ENCODE measurements at places on chromosomes 13 and 19. TPM values are rescaled to one million over a fixed set of nuclear protein-coding genes. Genes with fewer than 3 reads are reported as not detected.

DNA sequence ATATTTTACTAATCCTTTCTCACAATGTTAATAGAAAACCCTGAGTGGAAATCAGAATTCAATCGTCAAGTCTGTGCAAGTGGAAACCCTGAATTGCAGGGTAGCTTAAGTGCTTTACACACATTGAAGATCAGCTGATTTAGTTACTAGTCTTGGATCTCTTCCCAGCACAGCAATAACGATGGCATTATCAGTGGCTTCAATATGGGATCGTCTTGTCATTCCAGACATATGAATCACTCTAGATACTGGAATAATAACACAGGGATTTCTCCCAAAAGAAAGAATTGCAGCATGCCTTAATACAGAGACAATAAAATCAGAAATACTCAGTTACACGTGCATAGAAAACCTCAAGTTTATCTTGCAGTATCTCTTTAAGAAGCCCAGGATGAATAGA lies 12.6 kb upstream of the METTL21C start:
- DNase-seq, result no peak
- no peaks in the 10 kb centered on the region for H3K4me1 ChIP-seq
- no peaks in the 10 kb centered on the region for H3K36me3 ChIP-seq
- no peak overlapping the region for H3K27ac ChIP-seq

DNA sequence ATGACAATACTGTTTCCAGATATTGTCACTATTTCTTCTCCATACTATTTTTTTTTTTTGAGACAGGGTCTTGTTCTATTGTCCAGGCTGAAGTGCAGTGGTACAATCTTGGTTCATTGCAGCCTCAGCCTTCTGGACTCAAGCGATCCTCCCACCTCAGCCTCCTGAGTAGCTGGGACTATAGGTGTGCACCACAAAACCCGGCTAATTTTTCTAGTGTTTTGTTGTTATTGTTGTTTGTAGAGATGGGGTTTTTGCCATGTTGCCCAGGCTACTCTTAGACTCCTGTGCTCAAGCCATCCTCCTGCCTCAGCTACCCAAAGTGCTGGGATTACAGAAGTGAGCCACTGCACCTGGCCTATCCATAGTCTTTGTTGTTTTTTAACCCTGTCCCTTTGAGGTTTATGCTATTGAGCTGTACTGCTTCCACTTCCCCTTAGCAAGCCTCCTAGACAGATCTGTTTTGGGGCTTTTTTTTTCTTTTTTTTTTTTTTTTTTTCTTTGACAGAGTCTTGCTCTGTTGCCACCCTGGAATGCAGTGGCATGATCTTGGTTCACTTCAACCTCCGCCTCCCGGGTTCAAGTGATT lies 27.6 kb upstream of the MAP3K10 start:
- H3K27ac ChIP-seq, result no peak overlapping the region
- no peaks in the 10 kb centered on the region for H3K27me3 ChIP-seq
- peaks cover 4% of the 10 kb centered on the region for H3K4me1 ChIP-seq
- H3K36me3 ChIP-seq, result no peaks in the 10 kb centered on the region

DNA sequence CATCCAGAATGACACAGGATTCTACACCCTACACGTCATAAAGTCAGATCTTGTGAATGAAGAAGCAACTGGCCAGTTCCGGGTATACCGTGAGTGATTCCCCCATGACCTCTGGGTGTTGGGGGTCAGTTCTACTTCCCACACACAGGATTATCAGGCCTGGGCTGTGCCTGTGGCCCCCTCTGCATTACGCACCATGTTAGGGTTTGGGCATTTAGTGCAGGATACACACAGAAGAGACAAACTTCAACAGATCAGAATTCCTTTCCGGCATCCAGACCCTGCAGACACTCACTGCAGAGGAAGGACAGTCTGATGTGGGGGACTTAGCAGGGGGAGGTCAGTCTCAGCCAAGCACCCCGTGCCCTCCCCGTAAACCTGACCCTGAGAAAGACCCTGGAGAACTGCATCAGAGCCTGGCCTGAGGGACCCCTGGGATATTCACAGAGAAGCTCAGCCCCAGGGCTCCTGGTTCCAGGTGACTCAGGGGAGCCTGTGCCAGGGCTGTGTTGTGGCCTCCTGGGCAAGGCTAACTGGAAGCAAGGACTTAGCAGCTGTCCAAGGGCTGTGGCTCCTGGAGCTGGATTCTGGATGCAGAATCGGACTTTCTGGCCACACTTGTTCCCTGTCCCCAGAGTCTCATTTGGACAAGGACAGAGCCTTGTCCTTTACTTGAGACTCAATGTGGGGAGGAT lies 1.7 kb downstream of the CEACAM5 start:
- H3K27me3 ChIP-seq, result peaks cover 31% of the 10 kb centered on the region
- DNase-seq, result no peak
- H3K4me3 ChIP-seq, result no peak overlapping the region
- H3K27ac ChIP-seq, result no peak overlapping the region

DNA sequence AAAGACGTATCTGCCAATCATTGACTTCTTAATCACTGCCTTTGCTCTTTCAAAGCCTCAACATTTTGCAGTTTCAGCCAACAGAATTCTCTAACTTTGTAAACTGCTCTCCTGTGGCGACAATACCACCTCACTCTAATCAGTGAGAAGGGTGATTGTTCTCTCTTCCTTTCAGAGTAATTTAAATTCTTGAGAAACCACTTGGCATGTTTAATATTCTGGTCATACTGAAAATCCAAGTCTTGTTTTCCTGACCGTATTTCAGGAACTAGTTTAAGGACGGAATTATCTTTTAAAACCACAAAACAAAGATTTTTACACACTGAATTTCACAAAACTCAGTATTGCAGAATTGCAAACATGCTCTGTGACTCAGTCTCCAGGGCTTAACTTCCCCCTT lies 5.2 kb upstream of the CDC16 start:
- peaks cover 3% of the 10 kb centered on the region for H3K36me3 ChIP-seq
- H3K27ac ChIP-seq, result peak overlapping the region; percentile 79
- peak overlapping the region; percentile 2 for H3K4me3 ChIP-seq
- H3K4me1 ChIP-seq, result peaks cover 67% of the 10 kb centered on the region
- H3K27me3 ChIP-seq, result peaks cover 18% of the 10 kb centered on the region

GRCh38 chr13:97434397-97435201 lies 630 bp downstream of the RAP2A start:
- peak; percentile 34 for DNase-seq
- no peaks in the 10 kb centered on the region for H3K27me3 ChIP-seq
- H3K27ac ChIP-seq, result peak overlapping the region; percentile 84
- H3K4me1 ChIP-seq, result peaks cover 32% of the 10 kb centered on the region
- H3K4me3 ChIP-seq, result peak overlapping the region; percentile 96

DNA sequence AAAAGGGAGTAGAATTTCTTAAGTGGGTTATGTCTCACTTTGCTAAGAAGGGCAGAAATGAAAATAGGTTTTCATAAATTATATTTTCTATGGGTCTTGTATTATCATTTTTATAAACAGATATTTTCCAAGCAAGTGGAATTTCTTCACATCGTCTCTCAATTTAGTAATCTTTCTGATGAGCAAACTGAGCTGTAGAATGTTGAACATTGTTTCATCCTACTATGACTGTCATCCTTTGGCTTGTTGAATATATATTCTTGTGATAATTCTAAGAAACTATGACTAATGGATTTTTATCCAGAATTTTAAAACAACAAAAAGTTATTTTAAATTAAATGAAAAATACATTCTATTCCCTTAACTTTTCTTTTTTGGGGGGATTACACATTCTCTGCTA lies 313.8 kb downstream of the ENOX1 start:
- H3K27me3 ChIP-seq, result no peaks in the 10 kb centered on the region
- no peak for DNase-seq

DNA sequence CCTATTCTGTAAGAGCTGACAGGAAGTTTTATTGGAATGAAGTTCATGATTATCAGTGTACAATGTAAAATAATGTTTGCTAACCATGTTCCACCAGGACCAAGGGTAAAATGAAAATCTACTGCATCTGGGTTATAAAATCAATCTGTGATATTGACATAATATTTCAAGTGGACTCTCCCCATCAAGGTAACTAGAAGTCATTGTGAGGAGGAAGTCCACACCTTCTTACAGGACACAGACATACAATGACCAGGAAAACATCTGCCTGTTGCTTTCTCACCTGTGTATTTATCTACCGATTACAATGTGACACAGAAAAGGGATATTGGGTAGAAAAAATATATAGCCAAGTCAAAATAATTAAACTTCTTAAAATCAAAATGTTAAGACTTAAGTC lies 140.7 kb upstream of the RFC3 start:
- peaks cover 9% of the 10 kb centered on the region for H3K36me3 ChIP-seq
- DNase-seq, result no peak
- H3K27me3 ChIP-seq, result no peaks in the 10 kb centered on the region
- peaks cover 15% of the 10 kb centered on the region for H3K4me1 ChIP-seq

GRCh38 chr19:14115756-14116155 lies 1.8 kb downstream of the PRKACA start:
- H3K27me3 ChIP-seq, result 0 out of 2 replicates have a peak, but pooled peaks cover 7% of the 10 kb centered on the region
- H3K27ac ChIP-seq, result no peak overlapping the region
- peak overlapping the region; percentile 86 for H3K4me3 ChIP-seq
- H3K36me3 ChIP-seq, result no peaks in the 10 kb centered on the region
- H3K4me1 ChIP-seq, result peaks cover 42% of the 10 kb centered on the region
- no peak for DNase-seq

GRCh38 chr13:111203736-111204389 lies 88.8 kb downstream of the ARHGEF7 start:
- no peak for DNase-seq
- H3K4me3 ChIP-seq, result no peak overlapping the region
- peaks cover 73% of the 10 kb centered on the region for H3K4me1 ChIP-seq
- peaks cover 16% of the 10 kb centered on the region for H3K36me3 ChIP-seq
- H3K27me3 ChIP-seq, result no peaks in the 10 kb centered on the region
- peak overlapping the region; percentile 12 for H3K27ac ChIP-seq

GRCh38 chr13:30299786-30300185 lies 7.6 kb downstream of the KATNAL1 start:
- H3K4me3 ChIP-seq, result no peak overlapping the region
- no peak for DNase-seq
- no peaks in the 10 kb centered on the region for H3K36me3 ChIP-seq
- no peak overlapping the region for H3K27ac ChIP-seq

DNA sequence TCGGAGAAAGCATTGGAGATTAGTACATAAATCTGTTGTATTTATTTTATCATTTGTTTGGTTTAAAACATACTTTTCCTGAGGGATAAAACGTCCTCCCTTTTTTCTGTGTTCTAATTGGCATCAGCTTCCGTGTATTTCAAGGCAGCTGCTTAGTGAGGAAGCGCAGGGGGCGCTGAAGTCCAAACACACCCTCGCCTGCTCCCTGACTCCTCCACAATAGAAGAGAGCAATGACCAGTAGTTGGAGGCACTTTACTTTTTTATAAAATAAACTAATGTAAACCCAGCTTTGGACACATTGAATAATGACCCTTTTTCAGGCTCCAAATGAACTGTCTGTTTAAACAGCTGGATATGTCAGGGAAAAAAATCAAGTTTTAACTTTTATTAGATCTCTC lies 79.9 kb downstream of the RNASEH2B start:
- peaks cover 2% of the 10 kb centered on the region for H3K36me3 ChIP-seq
- no peak overlapping the region for H3K4me3 ChIP-seq
- H3K27me3 ChIP-seq, result peaks cover 13% of the 10 kb centered on the region
- peaks cover 35% of the 10 kb centered on the region for H3K4me1 ChIP-seq

GRCh38 chr13:52644108-52644507 lies 1.9 kb downstream of the HNRNPA1L2 start:
- peak overlapping the region; percentile 5 for H3K27ac ChIP-seq
- H3K4me3 ChIP-seq, result no peak overlapping the region
- peaks cover 14% of the 10 kb centered on the region for H3K36me3 ChIP-seq
- DNase-seq, result no peak
- H3K4me1 ChIP-seq, result no peaks in the 10 kb centered on the region

DNA sequence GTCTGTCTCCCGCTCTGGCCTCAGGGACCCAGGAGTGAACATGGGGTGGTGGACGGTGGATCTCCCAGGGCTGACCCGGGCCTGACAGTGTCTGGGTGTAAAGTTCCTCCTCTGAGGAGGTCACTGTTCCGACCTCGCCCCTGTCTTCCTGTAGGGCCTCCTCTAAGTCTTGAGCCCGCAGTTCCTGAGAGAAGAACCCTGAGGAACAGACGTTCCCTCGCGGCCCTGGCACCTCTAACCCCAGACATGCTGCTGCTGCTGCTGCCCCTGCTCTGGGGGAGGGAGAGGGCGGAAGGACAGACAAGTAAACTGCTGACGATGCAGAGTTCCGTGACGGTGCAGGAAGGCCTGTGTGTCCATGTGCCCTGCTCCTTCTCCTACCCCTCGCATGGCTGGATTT lies at the start of gene SIGLEC9:
SIGLEC9 (plus strand) TSS at position 178 of the 400 bp plus-strand sequence; CDS start at position 247, 69 bp downstream.
- no peak within 1 kb of the TSS for H3K4me3 ChIP-seq
- no peak within 1 kb of the TSS for H3K27ac ChIP-seq
- DNase-seq, result no peak
- H3K4me1 ChIP-seq, result no peaks in the 10 kb centered on the region
- no peaks in the 10 kb centered on the region for H3K36me3 ChIP-seq

GRCh38 chr19:57559008-57559403 lies 657 bp downstream of the ZNF550 start:
- peak overlapping the region; percentile 51 for H3K27ac ChIP-seq
- peaks cover 11% of the 10 kb centered on the region for H3K4me1 ChIP-seq

DNA sequence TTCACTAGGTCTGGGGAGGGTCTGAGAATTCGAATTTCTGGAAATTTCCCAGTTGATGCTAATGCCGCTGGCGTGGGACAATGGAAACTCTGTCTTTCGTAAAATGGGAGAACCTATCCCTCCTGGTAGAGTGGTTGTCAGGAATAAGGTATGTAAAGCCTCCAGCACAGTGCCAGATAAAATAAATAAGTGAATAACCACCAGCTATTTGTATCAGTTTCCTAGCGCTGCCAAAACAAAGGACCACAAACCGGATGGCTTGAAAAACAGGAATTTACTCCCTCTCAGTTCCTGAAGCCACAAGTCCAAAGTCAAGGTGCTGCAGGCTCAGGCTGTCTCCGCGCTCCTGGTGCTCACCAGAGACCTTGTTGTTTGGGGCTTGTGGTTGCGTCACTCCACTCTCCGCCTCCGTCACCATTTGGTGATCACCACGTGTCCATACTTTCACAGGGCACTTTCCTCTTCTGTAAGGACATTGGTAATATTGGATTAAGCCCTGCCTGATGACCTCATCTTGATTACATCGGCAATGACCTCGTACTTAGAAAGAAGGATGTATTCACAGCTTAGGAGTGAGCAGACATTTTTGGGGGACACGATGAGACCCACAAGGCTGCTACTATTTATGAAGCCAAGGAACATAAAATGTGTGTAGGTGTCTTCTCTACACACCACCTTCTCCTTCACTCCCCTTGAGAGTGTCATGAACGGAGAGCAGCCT lies 428.5 kb downstream of the IRS2 start:
- H3K4me1 ChIP-seq, result peaks cover 14% of the 10 kb centered on the region
- no peaks in the 10 kb centered on the region for H3K27me3 ChIP-seq
- no peaks in the 10 kb centered on the region for H3K36me3 ChIP-seq
- no peak for DNase-seq

GRCh38 chr19:46617601-46618000 lies 7.3 kb downstream of the PTGIR start:
- H3K4me1 ChIP-seq, result peaks cover 14% of the 10 kb centered on the region
- peaks cover 3% of the 10 kb centered on the region for H3K27me3 ChIP-seq
- H3K4me3 ChIP-seq, result no peak overlapping the region

GRCh38 chr13:22252281-22252830 lies 581.5 kb downstream of the FGF9 start:
- H3K36me3 ChIP-seq, result no peaks in the 10 kb centered on the region
- H3K4me1 ChIP-seq, result peaks cover 4% of the 10 kb centered on the region
- no peak overlapping the region for H3K4me3 ChIP-seq
- no peaks in the 10 kb centered on the region for H3K27me3 ChIP-seq

Gene LAIR1
- total RNA-seq, result 0.37 TPM

Gene ZGLP1
- 8.9 TPM for total RNA-seq

Gene PLK5
- total RNA-seq, result 0.60 TPM

Gene ZNF610
- total RNA-seq, result 4.4 TPM

Gene KIR3DL1
- total RNA-seq, result not detected

Gene SERPINE3
- 0.64 TPM for total RNA-seq

Gene SYT5
- 2.5 TPM for total RNA-seq

Gene GAPDHS
- total RNA-seq, result not detected

Gene LENG9
- 7.5 TPM for total RNA-seq
